Bronchus fibroblast of lung (primary cell): ENCODE measurements at places on chromosomes 3 and 15. TPM values are rescaled to one million over a fixed set of nuclear protein-coding genes. Genes with fewer than 3 reads are reported as not detected.

Gene PRTG
- 3.4 and 4.2 TPM in 2 replicates for total RNA-seq

Gene LMCD1
- 73.6 and 87.3 TPM in 2 replicates for total RNA-seq

Gene CD276
- total RNA-seq: 91.6 and 108 TPM in 2 replicates

Gene CAV3
- total RNA-seq: not detected in 2 replicates

Gene ADAMTSL3
- total RNA-seq: 1.0 TPM in 1 of 2 replicates, not detected in the other

Gene APOD
- 0.74 and 1.0 TPM in 2 replicates for total RNA-seq

Gene ECE2
- not detected in 2 replicates for total RNA-seq

Gene CYP1A1
- not detected in 2 replicates for total RNA-seq

Gene PYGO1
- 3.0 and 5.9 TPM in 2 replicates for total RNA-seq

Gene ISLR2
- total RNA-seq: not detected in 2 replicates

Gene KCTD6
- total RNA-seq: 4.9 and 6.2 TPM in 2 replicates

Gene DLEC1
- total RNA-seq: not detected in 2 replicates

Gene RASGRF1
- under 0.01 and 0.50 TPM in 2 replicates for total RNA-seq

Gene MCTP2
- 1.8 TPM in 2 replicates for total RNA-seq

Gene IGSF11
- total RNA-seq: not detected in 2 replicates

Gene ZNF717
- 7.1 and 7.3 TPM in 2 replicates for total RNA-seq

Gene GPR171
- not detected in 2 replicates for total RNA-seq

Gene COL8A1
- 84.6 and 85.7 TPM in 2 replicates for total RNA-seq

Gene ZDHHC3
- 48.6 and 53.2 TPM in 2 replicates for total RNA-seq

Gene CPEB1
- total RNA-seq: 2.4 and 4.3 TPM in 2 replicates

Gene SCG5
- 15.8 and 16.3 TPM in 2 replicates for total RNA-seq

Gene GUCA1C
- not detected in 2 replicates for total RNA-seq

Gene SNRPA1
- total RNA-seq: 59.3 and 62.3 TPM in 2 replicates

Gene SNTN
- not detected in 2 replicates for total RNA-seq

Gene EPHA3
- 0.15 and 0.17 TPM in 2 replicates for total RNA-seq

Gene TERC
- total RNA-seq: 92.2 and 99.0 TPM in 2 replicates

Gene EPM2AIP1
- 5.5 and 7.0 TPM in 2 replicates for total RNA-seq

Gene AHSG
- total RNA-seq: not detected in 2 replicates

Gene VWA5B2
- total RNA-seq: not detected in 2 replicates

Gene ISL2
- total RNA-seq: 1.6 and 2.4 TPM in 2 replicates

Gene FSD2
- not detected in 2 replicates for total RNA-seq

Gene PP2D1
- total RNA-seq: not detected in 2 replicates

Gene FHIT
- 0.45 and 0.50 TPM in 2 replicates for total RNA-seq

Gene FOXL2NB
- not detected in 2 replicates for total RNA-seq

Gene MCF2L2
- total RNA-seq: 0.74 and 3.2 TPM in 2 replicates

Gene SNURF
- 0.45 and 0.50 TPM in 2 replicates for total RNA-seq

Gene ERC2
- total RNA-seq: 0.30 and 0.50 TPM in 2 replicates

Gene CFAP100
- total RNA-seq: not detected in 2 replicates

Gene SNRK
- 10.0 and 10.1 TPM in 2 replicates for total RNA-seq

Gene EFHB
- total RNA-seq: under 0.01 TPM in 1 of 2 replicates, not detected in the other

Gene CXCR6
- total RNA-seq: not detected in 2 replicates

Gene DNAJC17
- total RNA-seq: 33.9 and 60.5 TPM in 2 replicates

Gene MESP1
- total RNA-seq: 0.45 and 0.84 TPM in 2 replicates

Gene ANAPC13
- 49.2 and 64.7 TPM in 2 replicates for total RNA-seq

Gene KBTBD13
- total RNA-seq: not detected in 2 replicates

Gene IP6K1
- total RNA-seq: 18.2 and 24.5 TPM in 2 replicates
